Body of pancreas (tissue), 4 donors: ENCODE measurements at places on chromosomes 3 and 15.

- no peak for DNase-seq
These were observed 64.1 kb downstream of the PTPRG start for GRCh38 chr3:61625429-61625828.

DNA sequence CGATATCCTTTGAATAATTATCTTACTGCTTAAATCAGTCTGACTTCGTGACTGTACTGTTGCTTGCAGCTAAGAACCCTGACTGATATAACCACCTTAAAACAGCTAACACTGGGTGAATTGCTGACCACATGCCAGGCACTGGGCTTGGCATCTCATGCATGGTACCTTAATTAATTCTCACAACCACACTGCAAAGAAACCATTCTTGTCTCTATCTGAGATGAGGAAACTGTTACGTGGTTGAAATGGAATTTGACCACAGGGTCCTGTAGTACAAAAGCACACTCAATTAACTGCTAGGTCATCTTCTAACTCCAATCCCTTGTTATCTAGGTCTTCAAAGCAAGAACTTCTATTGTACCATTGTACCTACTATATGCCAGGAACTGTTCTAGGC lies 92.7 kb upstream of the PRICKLE2 start:
- no peak for DNase-seq

- DNase-seq = peak; percentile 3
These were observed 228.1 kb downstream of the SNRPN start for GRCh38 chr15:25182736-25183445.

DNA sequence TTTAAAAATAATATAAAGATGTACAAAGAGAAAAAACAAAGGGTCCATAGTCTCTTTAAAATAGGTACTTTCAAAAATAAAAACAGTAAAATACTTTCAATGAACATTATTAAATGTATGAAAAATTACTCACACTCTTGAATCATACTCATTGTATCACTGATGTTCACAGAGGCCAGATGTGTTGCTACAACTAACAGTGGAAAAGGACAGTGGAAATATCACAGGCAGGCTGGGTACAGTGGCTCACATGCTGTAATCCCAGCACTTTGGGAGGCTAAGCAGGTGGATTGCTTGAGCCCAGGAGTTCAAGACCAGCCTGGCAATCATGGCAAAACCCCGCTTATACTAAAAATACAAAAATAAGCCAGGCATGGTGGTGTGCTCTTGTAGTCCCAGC lies 26.8 kb downstream of the NPHP3 start:
- no peak for DNase-seq

GRCh38 chr15:63191895-63192618 lies 2.7 kb downstream of the RAB8B start:
- DNase-seq = no peak

DNA sequence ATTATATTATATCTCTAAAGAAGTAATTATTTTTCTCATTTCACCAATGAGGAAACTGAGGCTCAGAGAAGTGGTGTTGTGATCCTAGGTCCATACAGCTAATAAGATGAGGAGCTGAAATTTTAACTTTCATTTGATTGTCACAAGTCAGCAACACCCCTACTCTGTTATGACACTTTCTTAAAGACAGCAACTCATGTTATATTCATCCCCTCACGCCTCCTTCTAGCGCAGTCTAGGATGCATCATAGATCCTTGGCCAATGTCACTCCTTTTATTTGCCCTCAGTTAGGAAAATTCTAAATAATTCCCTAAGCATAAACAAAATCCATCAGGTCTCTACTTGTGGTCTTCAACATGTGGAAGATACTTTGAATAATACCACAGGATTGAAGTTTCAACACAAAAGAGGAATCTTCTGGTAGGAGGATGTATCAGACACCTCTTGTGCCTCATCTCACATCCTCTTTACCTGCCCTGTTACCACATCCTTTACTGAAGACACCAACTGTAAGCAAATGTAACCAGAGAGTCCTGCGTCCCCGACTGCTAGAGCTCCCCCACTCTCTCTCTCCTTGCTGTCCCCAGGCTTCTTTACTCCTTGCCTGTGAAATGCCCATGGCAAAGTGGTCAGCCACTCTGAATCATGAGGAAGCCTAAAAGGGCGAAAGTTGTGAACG lies 53.7 kb downstream of the TRIM42 start:
- DNase-seq = no peak

GRCh38 chr15:96351761-96352603 lies 21.5 kb downstream of the NR2F2 start:
- DNase-seq = no peak

DNA sequence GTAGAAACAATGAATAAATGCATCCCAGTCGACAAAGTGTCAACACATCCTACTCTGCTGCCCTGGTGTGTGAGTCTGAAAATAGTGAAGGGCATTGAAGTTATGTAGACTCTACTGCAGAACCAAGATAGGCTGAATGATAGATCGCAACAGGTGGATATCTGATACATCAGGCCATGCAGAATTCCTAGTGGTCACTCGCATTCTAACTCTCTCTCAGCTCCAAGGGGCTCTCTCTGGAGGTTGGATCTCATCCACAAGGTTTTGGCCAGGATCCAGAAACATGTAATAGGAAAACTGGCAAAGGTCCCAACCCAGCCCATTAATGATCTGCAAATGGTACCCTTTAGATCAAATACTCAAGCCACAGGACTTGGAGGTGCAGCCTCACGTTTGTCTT lies 514.1 kb downstream of the MAGI1 start:
- DNase-seq = no peak

DNA sequence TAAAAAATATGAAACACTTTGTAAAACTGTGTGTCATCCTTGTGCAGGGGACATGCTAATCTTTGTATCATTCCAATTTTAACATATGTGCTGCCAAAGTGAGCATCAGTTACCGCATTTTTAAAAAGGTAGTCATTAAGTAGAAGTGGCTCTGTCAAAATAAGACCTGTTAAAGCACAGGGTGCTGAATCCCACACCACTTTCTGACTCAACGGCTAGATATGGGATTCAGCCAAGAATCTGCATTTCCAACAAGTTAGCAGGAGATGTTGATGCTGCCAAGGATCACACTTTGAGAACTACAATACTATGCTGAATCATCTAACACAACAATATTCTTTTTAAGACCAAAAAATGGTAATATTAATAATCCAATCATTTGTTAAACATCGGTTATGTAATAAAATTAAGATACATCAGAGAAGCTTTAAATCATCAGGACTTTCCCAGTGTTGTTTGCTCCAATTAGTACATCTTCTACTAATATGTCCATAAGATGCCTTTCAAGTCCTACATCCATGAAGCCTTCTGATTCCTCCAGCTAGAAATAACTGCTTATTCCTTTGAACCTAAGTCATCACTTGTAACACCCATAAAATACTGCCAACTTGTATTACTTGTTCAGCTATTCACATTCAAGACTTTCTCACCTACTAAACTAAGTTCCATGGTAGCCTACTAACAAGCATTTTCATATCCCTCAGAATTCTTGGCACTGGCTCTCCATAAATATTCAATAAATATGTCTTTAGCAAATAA lies 71.1 kb downstream of the TBL1XR1 start:
- no peak for DNase-seq
